ENCODE measurements at places on chromosomes 3 and 15.

DNA sequence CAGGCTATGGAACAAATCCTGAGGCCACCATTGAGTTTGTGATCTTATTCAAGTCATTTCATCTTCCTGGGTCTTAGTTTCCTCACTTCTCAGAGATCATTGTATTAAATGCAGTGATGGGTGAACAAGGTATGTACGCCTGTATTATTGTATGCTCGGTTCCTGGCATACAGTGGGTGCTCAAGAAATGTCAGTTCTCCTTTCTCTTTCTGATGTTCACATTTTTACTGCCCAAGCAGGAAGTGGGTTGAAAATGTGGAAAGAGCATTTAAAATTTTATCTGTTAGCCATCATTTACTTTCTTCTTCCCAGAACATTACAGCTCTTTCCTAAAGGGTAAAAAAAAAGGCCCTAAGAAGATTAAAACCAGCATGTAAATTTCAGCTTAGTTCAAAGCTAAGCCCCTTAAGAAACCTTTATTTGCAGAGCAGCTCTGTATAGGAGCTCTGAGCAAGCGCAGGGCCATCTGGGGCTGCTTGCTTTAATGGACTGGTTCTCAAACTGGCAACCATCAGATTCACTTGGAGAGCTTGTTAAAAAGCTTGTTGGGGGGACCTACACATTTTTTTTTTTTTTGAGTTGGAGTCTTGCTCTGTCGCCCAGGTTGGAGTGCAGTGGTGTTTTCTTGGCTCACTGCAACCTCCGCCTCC, 179.4 kb downstream of the CHST2 start:
- DNase-seq, result no peak

DNA sequence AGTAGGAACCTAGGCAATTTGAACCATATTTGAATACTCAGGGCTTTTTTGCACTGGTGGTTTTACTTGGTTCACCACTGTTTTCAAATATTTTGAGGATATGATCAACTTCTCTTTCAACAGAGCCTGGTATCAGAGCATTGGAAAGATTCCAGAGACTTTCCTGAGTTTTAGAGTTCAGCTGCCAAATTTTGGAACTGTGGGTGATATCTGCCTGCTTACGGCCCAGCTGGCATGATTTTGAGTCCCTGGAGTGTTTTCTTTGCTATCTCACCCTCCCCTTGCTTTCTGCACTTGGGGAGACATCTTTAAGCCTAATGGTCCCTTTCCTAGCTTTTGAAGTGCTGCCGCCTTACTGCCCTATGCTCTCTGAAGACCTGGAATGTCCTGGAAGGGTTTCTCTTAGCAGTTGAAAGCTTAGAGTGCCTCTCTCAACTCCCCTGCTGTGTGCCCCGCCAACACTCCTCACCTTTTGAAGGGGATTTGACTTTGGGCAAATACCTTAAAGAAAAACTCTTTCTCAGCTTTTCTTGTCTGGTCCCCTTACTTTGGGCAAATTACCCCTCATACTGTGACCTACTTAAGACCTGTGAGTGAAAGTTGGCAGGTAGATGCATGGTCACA, 539.1 kb downstream of the MFSD1 start:
- DNase-seq, result no peak

DNA sequence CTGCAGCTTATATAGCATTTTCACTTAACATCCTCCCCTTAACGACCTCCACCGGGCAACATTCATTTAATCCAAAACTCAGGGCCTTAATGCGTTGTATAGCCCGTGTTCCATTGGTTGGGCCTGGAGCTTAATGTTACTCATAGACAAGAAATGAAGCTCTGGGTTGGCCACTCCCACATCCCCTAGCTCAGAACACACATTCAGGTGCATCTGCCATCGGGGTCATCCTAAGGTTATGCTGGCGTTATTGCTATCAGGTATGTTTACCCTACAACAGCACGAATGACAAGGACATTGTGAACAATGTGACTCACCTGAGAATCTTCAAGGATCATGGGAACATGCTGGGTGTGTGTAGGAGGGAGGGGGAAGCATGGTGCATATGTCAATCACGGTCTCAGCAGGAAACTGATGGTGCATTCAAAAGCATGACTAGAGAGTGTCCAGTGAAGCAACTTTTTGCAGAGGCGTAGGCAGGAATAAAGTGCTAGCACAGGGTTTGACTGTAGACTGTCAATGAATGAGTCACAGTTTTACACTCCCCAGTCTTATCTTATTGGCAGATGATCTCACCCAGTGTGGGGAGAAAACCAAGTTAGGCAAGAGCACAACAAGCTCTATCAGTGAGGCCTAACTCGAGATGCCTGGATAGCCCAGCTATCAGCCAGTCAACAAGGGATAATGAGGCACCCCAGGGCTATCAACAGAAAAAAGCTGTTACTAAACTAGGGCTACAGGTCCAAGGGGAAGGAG, 402.1 kb upstream of the MCTP2 start:
- no peak for DNase-seq

GRCh38 chr3:35757991-35758757, 118.8 kb downstream of the ARPP21 start:
- no peak for DNase-seq

DNA sequence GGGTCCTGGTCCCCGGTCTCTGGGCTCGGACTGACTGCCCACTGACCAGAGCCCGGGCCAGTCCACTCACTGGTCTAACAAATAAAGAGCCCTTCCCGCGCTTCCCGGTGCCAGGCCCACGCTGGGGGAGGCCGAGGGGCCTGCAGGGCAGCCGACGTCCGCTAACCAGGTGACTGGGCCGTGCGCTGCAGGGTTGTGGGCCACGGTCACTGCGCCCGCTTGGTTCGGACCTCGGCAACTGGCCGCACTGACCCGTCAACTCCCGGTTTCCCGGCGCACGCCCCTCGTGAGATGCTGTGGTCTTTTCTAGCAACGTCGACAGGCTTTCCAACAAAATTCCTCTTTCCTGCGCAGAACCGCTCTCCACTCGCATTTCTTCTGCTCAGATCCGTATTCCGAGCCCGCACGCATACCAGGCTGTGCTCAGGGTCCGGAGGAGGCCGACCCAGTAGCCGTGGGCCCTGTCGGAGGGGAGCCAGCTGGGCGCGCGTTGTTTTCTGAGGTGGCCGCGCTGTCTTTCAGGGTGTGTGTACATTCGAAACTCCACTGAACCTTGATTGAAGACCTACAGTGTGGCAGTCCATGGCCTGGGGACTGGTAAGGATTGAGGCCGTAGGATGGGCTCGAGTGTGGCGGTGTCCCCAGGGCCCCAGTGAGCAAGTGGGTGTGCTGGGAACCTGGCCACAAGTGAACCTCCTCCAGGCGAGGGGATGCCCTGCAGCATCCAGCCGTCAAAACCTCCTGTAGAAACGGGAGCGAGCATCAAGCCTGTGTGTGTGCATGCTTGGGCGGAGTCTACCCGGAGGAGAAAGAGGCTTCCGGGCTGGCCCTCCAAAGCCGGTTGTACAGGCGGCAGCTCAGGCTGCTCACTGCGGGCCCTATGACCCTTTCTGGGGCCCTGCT, 875 bp upstream of the NT5DC2 start:
- DNase-seq, result no peak

DNA sequence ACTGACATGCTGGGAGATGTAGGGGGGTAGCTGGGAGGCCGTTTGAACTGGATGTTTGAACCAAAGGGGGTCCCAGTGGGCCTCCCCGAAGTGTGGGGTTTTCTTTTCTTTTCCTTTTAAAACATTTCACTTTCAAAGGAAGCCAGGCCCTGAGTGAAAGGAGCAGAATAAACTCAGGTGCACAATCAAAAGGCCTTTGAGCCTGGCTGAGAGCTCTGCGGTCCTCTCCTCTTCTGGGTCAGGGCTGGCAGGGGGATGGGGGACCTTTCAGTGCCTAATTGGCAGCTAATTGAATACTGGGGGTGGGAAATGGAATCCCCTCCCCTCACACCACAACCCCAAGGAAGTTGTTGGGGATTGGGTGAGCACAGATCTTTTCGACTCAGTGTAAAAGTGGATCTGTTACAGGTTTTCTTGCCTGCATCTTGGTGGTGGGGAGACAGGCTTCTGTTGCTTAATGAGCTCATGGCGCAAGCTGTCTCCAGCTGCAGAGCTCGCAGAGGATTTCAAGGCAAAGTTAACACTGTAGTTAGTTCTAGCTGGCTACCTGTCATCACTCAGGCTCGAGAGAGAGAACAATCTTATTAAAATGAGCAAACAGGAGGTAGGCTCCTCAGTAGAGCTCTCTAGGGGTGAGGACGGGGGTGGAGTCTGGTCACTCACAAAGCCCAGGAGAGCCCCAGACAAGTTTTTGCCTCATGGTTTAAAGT, 132.6 kb downstream of the RAB11A start:
- DNase-seq, result no peak

DNA sequence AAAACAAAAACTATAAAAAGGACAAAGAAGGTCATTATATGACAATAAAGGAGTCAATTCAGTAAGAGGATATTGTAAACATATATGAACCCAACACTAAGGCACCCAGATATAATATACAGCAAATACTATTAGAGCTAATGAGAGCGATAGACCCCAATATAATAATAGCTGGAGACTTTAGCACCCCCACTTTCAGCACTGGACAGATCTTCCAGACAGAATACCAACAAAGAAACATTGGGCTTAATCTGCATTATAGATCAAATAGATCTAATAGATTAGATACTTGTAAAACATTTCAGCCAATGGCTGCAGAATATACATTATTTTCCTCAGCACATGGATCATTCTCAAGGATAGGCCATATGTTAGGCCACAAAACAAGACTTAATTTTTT, 53.4 kb downstream of the NUDT16 start:
- no peak for DNase-seq
